ENCODE measurements at places on chromosomes 1 and 21. TPM values are rescaled to one million over a fixed set of nuclear protein-coding genes. Genes with fewer than 3 reads are reported as not detected.

GRCh38 chr1:206895837-206896242, 1.4 kb upstream of the IL24 start:
- no peak for DNase-seq

DNA sequence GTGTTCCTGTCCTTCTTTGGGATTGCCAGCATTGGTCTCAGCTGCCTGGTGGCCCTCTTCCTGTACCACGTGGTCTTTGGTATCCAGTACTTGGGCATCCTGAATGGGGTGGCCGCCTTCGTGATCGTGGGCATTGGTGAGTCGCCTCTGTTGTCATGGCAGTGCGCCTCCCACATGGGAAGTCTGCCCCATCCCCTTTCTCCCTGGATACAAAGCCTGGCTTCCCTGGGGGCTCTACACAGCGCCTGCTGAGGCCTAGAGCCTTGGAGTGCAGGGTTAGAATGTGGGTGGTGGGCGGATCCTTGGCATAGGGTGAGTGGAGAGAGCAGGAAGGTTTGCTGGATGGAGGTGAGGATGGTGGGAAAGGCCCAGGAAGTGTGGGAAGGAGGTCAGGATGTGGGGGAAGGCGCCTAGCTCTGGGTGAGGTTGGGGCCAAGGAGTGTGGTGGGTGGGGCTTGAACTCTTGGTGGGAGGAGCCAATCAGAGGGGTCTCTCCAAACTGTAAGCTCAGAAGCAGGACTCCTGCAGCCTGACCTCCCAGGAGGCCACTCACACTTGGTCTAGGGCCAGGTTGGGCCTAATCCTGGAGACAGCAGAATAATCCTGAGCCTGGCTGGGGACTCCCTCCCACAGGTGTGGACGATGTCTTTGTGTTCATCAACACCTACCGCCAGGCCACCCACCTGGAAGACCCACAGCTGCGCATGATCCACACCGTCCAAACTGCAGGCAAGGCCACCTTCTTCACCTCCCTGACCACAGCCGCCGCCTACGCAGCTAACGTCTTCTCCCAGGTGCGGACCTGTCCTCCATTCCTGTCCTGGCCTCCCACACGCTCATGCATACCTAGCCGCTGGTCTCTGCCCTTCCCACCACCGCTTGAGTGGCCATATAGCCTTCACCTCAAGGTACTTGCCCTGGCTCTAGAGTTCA, 36.7 kb downstream of the DISP3 start:
- no peak for DNase-seq

DNA sequence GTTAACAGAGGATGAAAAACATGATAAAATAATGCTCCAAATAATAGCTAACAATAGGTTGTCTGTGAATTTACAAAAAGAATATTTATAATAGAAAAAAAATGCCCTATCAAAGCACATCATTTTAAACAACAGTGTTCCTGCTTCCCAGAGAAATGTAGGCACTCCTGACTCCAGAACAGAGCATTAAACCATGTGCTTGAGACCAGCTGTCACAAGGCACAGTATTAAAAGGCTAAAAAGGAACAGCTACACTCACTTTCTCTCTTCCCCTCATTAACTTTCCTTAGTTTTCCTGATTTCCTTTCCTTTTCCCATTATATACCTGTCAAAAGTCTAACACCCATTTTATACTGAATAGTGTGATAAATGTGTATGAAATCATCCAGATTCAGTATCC, 10.9 kb downstream of the VAV3 start:
- DNase-seq = no peak

- DNase-seq = no peak
These were observed 41.8 kb downstream of the XCL1 start for GRCh38 chr1:168617974-168618750.

DNA sequence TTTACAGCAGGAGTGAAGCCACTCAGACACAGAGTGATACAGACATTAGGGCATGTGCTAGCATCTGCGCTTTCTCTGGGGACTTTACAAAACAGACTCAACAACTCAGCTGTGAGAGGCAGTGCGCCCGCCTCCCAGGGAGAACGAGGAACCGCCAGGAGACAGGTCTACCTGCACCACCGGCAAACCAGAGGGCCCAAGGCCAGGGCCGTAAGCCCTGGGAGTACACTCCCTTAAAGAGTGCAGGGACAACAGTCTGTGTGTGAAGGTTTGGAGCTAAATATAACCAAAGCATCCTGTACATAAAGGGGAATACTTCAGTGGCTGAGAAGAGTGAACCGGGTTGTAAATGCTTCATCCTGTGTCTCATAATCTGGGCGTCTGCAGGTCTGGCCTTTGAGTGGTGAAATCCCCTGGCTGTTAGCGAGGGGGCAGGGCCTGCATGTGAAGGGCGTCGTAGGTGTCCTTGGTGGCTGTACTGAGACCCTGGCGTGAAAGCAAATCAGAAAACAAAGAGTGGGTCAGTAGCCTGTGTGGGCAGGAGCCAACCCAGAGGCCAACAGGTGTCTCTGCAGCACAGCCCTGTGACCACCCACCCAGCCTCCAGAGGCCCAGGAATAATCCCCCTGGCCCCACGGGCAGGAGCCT, 86.9 kb downstream of the CD247 start:
- DNase-seq = no peak

GRCh38 chr1:26951216-26951615, 9.1 kb downstream of the KDF1 start:
- no peak for DNase-seq

GRCh38 chr1:32780628-32781234, 36.4 kb downstream of the YARS1 start:
- no peak for DNase-seq

GRCh38 chr1:30798389-30799232, 41.0 kb upstream of the LAPTM5 start:
- no peak for DNase-seq

- no peak for DNase-seq
These were observed 628.2 kb downstream of the USP25 start for GRCh38 chr21:16357994-16358393.

GRCh38 chr1:90210633-90211491, 216.0 kb downstream of the ZNF326 start:
- no peak for DNase-seq

DNA sequence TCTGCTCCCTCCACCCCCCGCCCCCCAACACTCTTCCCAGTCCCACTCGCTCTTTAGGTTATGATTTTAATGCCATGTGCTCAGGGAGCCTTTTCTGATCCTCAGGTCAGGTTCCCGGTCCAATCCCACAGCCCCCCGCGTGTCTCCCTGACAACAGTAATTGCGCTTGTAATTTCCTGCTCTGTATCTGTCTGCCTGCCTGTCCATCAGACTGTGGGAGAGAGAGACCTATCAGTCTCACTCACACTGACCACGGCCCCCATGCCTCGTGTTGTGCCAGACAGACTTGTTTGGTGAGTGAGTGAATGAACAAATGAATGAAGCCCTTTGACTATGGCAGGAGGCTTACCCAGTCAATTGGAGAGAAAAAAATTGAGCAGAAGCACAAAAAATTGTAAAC, 50.8 kb upstream of the ECE1 start:
- no peak for DNase-seq

- DNase-seq = no peak
These were observed 122.7 kb downstream of the SIK1 start for GRCh38 chr21:43304206-43304605.

DNA sequence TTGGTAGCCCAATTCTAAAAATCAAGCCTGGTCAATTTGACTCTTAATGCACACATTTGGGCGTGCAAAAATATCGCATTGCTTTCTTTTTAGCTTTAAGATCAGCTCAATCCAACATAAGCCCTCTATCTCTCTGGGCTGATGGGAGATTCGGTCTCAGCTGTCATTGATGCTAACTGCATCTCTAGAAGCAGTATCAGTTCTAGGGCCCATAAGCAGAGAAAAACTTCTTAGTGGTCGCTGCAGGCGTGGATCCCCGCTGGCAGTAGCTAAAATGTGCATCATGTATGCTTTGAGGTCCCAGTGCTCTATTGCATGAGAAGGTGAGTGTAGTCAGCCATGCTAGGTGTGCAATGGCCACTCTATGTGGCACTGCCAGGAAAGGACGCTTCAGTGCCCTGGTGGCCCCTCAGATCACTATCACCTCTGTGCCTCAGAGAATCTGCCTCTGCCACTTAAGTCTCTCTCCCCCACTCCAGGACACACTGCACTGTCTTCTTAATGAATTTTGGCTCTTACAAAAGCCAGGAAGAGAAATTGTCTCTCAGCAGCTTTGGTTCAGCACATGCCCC, 79.7 kb upstream of the GADD45A start:
- no peak for DNase-seq

GRCh38 chr1:244674446-244674845, 21.5 kb downstream of the DESI2 start:
- DNase-seq = no peak

DNA sequence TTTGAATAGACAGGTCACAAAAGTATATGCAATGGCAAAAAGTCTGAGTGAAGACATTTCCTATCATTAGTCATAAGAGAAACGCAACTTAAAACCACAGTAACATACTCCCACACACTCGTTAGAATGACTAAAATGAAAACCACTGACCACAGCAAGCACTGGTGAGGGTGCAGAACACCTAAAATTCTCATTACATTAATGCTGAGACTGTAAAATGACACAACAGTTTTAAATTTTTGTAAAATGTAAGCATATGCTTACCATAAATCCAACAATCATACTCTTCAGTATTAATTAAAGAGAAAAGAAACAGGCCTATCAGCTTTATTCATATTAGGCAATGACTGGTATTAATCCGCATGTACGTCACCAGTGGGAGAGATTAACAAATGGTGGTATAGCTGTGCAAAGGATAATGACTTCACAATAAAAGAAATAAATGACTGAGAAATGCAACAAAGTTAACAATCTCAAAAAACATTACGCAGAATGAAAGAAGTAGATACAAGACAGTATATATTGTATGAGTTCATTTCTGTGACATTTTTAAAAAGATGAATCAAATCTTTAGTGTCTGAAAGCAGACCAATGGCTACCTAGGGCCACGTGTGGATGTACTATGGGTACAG, 253.5 kb downstream of the AKT3 start:
- DNase-seq = no peak

DNA sequence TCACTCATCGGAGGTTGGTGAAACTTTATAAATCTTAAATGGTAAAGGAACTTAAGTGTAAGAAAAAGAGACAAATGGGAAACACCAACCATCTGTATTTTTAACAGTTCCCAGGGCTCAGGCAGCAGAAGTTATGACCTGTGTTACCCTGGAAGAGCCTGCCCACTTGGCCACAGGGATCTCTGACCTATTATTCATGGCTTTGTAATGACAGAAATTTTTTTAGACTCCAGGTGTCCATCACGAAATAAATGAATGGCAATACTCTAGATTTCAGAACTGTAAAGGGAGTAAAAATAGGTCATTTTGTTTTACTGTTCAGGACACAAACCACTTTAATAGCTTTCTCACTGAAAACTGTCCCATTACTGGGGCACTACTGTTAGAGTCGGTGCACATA, 389.8 kb downstream of the VAV3 start:
- no peak for DNase-seq

- no peak for DNase-seq
These were observed 420.1 kb downstream of the DPYD start for GRCh38 chr1:97500760-97501159.

GRCh38 chr1:23650344-23650990, 41.1 kb upstream of the RPL11 start:
- DNase-seq = no peak

- no peak for DNase-seq
These were observed 19.2 kb upstream of the B3GALT5 start for GRCh38 chr21:39593522-39593921.

DNA sequence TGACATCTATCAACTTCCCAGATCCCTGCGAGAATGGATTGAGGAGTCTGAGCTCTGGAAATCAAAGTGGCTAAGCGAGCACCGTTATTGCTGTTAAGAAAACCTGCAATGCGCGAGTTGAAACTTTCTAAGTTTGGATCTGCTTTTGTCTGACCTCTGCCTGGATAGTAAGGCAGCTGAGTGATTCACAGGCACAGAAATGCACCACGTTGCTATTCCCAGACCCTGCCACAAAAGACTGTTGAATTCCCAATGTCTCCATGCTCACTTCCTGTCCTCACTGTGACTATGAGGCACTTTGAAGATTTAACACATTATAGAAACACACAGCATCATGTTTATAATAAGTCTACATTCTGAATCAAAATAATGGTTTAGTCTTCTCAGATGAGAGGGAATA, 27.1 kb upstream of the CNIH3 start:
- DNase-seq = no peak

DNA sequence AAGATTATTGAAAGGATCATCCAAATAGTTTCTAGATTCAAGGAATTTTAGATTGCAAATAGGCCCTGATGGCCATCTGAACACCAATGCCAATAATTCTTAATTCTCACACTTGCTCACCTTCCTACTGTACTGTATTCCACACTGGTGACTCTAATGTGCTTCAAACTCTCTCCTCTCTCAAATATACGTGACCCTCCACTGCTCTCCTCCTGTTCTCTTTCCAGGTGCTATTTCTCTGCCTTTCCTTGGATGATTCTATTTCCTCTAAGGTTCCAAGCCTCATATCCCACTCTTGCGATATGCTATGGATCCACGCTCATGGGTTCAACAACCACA, 28.6 kb downstream of the KMO start:
- DNase-seq = no peak

- DNase-seq = no peak
These were observed 10.6 kb upstream of the RGS18 start for GRCh38 chr1:192147696-192148095.

- no peak for DNase-seq
These were observed 208.2 kb downstream of the URB2 start for GRCh38 chr1:229834230-229834629.

- DNase-seq = no peak
These were observed 17.6 kb downstream of the ENO1 start for GRCh38 chr1:8860738-8861516.

GRCh38 chr1:41340655-41341364, 20.4 kb upstream of the FOXO6 start:
- DNase-seq = no peak

DNA sequence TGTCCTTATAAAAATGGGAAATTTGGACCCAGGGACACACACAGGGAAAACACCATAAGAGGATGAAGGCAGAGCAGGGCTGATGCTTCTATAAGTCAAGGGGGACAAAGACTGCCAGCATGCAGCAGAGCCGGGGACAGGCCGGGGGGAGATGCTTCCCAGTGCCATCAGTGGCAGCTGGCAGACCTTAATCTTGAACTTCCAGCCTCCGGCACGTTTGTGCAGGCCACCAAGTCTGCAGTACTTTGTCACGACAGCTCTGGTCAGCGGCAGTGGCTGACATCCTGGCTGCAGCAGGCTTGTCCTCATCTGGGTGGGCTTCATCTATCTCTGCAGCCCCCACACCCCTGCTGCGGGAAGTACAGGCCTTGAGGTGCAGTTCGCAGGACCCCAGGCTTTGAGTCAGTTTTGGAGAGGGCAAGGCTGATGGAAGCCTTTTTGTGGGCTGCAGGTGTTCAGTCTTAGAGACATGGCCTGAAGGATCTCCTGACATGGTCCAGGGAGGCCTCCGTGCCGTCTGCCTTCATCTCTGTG, 186.0 kb downstream of the DYRK1A start:
- no peak for DNase-seq

- DNase-seq = no peak
These were observed at the start of gene RAB42 for GRCh38 chr1:28591708-28592320. Gene RAB42 (plus strand): TSS chr1:28592265. CDS start chr1:28592512, 247 bp downstream.

GRCh38 chr1:154845174-154845573, 24.9 kb downstream of the KCNN3 start:
- DNase-seq = no peak

- no peak for DNase-seq
These were observed 164.5 kb downstream of the GRIK3 start for GRCh38 chr1:36869826-36870225.

The OR2L2 gene
- total RNA-seq = 0.11 TPM

The KCNE2 gene
- total RNA-seq = not detected

The GBP6 gene
- 1.6 TPM for total RNA-seq

The TDRD5 gene
- 1.1 TPM for total RNA-seq

The SLC44A3 gene
- 11.8 TPM for total RNA-seq

The NGF gene
- 5.8 TPM for total RNA-seq

The RGS2 gene
- 211 TPM for total RNA-seq

The NPHP4 gene
- 6.8 TPM for total RNA-seq

Data from urinary bladder (tissue), 4 donors.